ENCODE measurements at places on chromosomes 1 and 21.

DNA sequence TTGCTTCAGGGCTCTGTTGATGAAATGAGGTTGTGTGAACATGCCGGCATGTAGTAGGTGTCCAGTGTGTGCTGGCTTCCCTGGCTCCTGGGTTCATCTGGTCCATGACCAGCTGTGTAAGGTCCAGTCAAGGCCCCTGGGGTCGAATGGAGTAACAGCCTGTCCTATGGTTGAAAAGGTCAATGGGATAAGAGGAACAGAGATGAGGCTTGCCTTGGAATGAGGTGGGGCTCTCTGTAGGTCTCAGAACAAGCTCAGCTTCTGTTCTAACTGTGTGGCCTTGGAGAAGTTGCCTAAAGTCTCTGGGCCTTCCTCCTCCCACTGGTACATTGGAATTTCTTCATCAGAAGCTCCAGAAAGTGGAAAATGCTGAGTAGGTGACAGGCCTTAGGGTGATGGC lies 26.6 kb downstream of the RPS6KA1 start:
- no peak for DNase-seq

DNA sequence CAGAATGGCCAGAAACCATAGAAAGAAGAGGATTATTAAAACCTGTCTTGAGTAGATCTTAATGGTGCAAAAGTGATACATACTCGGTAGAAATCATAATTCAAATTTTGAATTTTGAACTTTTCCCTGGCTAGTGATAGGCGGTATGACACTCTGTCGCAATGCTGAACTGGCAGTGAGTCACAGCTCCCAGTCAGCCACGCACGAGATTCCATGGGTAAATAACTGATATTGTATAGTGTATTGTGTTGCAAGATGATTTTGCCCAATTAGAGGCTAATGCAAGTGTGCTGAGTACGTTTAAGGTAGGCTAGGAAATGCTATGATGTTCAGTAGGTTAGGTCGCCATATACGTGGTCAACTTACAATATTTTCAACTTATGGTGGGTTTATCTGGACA lies 207.0 kb downstream of the SIPA1L2 start:
- DNase-seq = no peak

- no peak for DNase-seq
Measured at GRCh38 chr1:37807220-37807554, 403 bp upstream of the C1orf122 start.

GRCh38 chr1:241520080-241520465 lies 518 bp upstream of the FH start:
- DNase-seq = no peak

GRCh38 chr1:66848193-66848592 lies 47.1 kb upstream of the INSL5 start:
- DNase-seq = no peak

DNA sequence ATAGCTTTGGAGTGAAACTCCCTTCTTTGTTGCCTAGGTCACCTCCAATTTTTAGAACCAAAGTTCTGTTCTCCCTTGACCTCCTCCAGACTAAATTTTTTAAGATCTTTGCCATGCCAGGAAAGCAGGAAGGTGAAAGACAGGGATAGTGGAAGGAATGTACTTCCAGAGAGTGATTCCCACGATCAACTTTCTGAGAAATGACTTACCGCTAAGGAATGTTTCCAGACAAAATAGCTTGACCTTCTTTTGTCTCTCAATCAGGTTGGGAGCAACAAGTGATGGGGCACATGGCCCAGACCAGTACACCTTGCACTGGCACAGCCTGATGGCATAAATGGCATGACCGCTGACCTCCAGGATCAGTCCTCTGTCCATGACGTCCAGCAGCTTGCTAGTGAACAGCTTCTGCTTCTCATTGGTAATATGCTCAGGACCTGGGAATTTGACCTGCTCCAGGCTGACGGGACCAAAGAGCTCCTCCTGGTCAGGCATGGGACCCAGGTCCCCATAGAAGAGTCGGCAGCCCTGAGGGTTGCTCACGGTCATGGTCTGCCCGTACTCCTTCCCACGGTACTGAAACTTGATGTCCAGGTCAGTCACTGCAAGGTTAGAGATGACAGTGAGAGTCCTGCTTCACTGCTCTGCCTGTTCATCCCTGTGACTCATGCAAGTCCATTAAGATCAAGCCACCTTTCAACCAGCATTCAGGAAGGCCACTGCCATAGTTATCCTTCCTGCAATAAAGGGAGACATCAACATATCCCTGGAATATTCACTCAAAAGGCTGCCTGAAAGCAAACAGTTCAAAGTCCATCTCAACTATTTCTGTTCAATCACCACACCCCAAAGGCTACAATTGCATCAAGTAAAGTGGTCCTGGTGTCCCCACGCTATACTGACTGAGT lies 6.2 kb upstream of the C1orf74 start:
- no peak for DNase-seq

GRCh38 chr21:29436143-29436542 lies 137.4 kb downstream of the BACH1 start:
- no peak for DNase-seq

- no peak for DNase-seq
Measured at GRCh38 chr1:180154003-180154324, 705 bp upstream of the QSOX1 start.

DNA sequence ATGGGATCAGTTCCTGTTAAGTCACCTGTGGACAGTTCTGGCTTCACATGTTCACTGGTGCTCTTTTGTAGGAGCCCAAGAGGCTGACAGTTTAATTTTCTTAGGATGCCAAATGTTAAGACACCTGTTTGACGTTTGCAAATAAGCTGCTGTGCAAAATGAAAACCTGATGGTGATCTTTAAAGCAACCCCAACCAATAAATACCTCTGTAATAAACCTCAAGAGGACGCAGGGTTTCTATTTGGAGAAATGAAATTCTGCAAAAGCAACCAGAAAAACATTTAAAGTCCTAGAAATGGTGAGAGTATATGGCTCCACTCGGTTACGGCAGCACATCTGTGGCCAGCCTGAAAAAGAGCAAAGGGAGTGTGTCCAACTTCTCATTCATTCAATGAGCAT lies 5.7 kb upstream of the RHEX start:
- DNase-seq = no peak

- no peak for DNase-seq
Measured at GRCh38 chr1:113999799-114000198, 20.5 kb downstream of the OLFML3 start.

- DNase-seq = peak; percentile 28
Measured at GRCh38 chr1:24426744-24427544, 11.3 kb downstream of the NIPAL3 start.

GRCh38 chr1:61445269-61445825 lies 279.6 kb downstream of the TM2D1 start:
- no peak for DNase-seq

DNA sequence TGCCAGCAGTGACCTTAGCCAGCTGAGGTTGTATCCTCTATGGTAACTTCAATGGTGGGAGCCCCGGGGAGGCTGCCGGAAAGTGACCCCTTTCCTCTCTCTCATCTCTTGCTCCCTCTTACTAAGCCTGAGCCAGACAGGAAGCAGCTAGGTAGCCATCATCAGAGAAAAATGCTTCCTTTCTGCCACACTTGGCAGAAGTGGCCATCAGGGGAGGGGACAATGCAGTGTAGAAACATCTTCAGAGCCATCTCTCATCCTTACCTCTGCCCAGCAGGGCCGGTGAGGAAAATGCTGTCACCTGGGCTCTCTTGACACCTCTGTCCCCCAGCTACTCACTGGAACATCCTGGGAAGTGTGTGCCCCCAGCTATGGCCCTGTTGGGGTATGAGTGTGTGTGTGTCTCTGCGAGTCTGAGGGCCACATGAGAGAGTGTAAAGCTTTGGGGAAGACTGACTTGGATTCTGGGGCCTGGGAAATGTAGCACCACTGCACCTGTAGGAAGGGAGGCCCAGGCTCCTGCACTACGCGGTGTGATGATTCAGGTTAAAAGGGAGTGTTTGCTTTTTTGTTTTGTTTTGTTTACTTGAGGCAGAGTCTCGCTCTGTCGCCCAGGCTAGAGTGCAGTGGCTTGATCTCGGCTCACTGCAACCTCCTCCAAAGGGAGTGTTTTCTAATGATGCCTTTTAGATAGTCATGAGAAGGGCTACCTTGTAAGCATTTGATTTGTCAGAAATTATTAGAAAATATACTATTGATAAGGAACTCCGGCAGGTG lies 48.7 kb upstream of the CNTN2 start:
- no peak for DNase-seq

DNA sequence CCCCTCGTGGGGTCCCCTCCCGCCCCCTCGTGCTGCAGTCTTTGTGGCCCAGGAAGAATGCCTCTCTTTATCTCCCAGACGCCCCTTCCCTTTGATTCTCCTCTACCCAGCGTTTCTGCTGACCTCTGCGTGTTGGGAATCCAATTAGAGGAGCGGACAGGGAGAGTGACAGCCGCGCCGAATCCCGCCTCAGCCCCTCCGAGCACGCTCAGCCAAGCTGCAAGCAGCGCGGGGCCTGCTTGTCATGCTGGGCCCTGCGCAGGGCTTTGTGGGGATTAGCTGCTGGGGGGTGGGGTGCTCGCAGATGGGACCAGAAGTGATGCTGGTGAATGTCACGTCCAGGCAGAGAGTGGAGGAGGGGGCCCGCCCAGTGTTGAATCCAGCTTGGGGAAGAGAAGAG lies 91.1 kb downstream of the EPHB2 start:
- no peak for DNase-seq

DNA sequence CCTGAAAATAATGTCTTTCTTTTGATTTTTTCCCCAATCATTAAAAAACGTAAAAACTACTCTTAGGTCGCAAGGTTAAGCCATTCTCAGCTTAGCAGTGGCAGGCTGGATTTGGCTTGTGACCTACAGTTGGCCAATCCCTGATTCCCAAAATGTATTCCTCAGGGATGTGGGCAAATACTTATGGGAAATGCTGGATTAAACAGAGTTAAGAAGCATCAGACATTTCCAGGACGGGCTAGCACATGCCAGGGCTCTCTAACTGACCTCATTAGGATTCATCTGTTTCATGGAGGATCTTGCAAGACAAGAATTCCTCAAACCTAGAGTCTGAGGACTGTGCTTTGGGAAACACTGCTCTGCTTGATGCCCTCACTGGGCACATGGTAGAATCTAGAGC lies 982 bp upstream of the IL24 start:
- DNase-seq = peak; percentile 2

GRCh38 chr1:46393510-46393909 lies 607 bp upstream of the FAAH start:
- DNase-seq = no peak

DNA sequence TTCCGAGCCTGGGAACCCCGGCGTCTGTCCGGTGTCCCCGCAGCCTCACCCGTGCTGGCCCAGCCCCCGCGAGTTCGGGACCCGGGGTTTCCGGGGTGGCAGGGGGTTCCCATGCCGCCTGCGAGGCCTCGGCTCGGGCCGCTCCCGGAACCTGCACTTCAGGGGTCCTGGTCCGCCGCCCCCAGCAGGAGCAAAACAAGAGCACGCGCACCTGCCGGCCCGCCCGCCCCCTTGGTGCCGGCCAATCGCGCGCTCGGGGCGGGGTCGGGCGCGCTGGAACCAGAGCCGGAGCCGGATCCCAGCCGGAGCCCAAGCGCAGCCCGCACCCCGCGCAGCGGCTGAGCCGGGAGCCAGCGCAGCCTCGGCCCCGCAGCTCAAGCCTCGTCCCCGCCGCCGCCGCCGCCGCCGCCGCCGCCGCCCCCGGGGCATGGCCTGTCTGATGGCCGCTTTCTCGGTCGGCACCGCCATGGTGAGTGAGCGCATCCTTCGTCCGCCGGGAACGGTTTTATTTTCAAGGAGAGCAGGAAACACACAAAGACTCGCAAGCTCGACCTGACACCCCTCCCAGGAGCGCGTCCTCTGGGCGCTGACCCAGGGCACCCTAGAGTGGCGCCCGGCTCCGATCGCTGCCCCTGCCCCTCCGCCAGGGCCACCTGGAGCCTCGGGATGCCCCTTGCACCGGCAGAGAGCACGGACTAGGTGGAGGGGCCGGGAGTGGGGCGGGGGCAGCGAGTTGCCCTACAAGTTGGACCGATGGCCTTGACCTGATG lies at the start of gene ABCG1:
TSS of gene ABCG1 (plus strand) at position 305 of the 770 bp plus-strand sequence. CDS start at position 428, 123 bp downstream.
- DNase-seq = no peak

DNA sequence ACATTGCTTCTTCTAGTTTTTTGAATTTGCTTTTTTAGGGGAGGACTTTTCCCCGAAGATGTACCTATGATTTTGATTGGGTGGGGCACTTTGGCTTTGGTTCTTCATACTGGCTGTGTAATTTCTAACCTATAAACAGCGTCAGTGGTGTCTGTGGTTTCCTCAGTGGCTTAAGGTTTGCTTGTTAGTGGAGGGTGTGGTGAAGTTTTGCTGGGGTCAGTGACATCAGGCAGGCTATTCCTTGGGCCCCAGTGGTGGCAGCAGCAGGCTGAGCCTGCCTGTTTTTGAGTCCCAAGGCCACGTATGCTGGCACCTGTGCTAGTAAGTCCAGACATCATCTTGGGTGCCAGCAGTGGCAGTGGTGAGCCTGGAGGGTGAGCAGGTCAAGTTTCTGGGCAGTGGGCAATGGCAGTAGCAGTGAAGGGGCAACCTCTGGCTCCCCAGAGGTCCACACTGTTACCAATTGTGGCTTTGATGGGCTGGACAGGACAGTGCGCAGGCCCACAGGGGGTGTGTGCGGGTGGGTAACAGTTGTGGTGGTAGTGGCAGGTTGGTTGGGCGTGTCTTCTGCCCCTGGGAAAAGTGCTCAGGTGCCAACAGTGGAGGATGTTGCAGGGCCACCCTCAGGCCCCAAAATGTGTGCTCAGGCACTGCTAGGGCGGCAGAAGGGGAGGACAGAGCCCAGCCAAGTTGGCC lies 54.9 kb upstream of the B3GALT2 start:
- DNase-seq = peak; percentile 78

GRCh38 chr1:20136249-20136648 lies 2.9 kb upstream of the PLA2G2F start:
- no peak for DNase-seq

- DNase-seq = no peak
Measured at GRCh38 chr1:182600745-182601415, 3.3 kb downstream of the RGS16 start.

GRCh38 chr1:168832661-168833060 lies 103.7 kb upstream of the DPT start:
- no peak for DNase-seq

DNA sequence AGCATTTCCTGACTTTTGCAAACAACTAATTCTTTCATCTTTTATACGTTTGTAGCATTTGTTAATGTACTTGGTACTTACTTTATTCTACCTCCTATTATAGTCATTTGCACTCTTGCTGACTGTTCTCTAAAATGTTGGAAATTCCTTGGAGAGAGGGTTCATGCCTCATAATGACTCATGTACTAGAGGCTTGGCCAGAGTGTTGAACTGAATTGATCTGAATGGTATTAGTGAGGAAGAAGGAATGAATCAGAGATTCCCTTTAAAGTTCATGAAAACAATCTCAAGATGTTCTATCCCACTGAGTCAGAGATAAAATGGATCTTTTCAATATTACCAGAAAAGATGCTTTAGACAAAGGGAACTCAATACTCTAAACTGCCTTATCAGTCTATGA lies 383.4 kb downstream of the SEC16B start:
- no peak for DNase-seq

DNA sequence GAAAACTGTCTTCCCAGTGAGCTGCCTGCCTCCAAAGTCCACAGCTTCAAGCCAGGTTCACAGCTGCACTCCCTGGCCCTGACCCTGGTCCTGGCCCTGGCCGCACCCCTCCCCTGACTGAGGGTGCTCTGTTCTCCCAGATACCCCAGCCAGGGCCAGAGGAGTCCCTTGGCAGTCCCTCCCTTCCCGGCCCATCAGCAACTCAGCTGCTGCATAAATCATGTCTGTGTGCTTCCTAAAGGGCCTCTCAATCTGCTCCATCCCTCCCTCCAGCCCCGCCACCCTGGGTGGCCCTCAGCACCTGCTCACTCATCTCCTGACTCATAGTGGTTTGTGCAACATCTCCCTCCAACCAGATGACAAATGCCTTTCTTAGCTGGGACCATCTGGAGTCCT lies 24.8 kb upstream of the C1orf174 start:
- DNase-seq = no peak
